ENCODE measurements at places on chromosomes 7 and 10. TPM values are rescaled to one million over a fixed set of nuclear protein-coding genes. Genes with fewer than 3 reads are reported as not detected.

TEX36 gene
- total RNA-seq = not detected

- DNase-seq = no peak
These were observed 56.8 kb upstream of the FAM171A1 start for GRCh38 chr10:15427843-15428414.

DNA sequence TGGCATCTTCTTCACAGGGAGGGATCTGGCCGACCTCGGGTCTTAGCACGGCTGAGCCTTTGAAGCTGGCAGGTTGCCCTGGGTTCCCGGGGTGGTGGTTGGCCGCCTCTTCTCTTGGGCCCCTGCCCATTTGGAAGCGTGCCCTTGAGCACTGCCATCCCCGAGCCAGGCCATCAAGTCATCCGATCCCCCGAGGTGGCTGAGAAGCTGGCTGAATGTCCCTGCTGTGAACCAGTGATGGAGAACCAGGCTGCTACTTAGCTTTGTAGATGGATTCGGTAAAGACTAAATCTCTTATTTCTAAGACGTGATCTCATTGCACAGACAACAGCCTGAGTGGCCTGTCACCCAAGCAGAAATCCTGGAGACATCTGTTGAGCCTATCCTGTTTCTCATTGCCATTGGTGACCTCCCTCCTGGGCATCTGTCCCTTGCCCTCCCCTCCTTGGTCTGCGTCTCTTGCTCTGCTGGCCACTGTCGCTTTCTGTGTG lies 74.3 kb downstream of the GRK5 start:
- peak; percentile 50 for DNase-seq

- no peak for DNase-seq
These were observed 671 bp upstream of the PAPSS2 start for GRCh38 chr10:87658858-87659555.

XRCC2 gene
- not detected for total RNA-seq

GRCh38 chr7:116356979-116357378 lies 142.6 kb upstream of the CAV2 start:
- no peak for DNase-seq

DNA sequence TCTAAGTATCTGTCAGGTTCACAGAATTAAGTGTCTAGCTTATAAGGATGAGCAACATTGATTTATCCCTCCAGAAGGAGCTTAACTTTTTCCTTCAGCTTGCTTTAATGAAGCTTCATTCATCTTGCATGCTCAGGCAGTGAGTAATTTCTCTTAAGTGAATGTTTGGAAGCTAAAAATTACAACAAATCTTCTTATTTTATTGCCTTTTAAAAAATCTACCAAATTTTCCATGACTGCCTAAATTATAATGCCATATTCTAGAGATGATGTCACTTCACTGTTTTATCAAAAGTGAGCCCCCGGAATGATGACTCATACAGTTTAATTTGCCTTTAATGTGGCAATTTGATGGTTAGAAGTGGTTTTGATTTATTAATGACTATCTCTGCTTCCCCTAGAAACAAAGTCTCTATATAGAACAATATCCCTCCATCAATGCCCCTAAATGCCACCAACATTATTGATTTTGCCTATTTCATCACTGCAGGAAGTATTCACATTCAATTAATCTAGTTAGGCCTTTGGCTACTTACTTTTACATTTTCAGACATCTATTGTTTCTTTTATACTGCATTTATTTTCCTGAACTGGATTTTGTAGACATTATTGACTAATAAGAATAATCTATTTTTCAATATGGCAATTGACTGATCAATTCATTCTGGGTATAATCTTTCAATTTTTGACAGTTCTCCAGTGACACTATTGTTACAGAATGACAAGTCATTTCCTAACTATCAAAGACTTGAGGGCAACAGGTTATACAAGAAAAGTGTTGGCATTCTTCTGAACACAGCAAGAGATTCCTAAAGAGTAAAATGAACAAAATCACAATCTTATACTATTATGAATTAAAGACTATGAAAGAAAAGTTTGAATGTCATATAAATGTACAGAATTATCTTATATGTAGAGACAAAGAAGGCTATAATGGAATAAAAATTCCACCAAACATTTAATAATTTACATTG lies 139.3 kb upstream of the ODAD2 start:
- no peak for DNase-seq

DNA sequence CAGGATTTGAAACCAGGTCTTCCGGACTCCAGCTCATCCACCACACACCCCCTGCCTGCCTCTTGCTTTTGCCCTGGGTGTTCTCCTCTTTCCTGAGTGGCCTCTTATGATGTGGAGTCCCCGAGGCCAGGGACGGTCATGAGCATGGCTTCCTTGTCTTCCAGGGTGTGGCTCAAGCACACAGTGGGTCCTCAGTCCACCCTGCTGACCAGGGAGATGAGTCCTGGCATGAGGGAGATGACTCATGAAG lies 32.8 kb downstream of the DNAJB12 start:
- peak; percentile 17 for DNase-seq

OR2A42 gene
- total RNA-seq = 0.33 TPM

DNA sequence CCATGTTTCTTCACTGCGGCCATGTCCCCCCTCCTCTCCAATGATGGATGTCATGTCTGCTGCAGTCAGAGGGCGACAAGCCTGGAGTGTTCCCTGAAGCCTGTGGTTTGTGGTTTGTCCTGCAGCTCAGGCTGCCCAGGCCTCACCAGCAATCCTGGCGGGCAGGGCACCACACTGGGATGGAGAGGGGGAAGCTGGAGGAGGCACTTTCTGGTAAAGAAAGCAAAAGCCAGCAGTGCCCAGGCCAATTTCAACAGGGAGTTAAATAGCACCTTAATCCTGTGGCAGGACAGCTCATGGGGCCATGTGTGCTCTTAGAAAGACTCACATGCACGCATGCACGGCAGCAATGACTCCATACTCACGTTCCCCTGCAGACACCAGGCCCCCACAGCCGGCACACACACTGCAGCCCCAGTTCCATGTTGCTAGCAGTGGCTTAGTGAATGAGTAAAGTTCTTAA lies 158.3 kb downstream of the EGFR start:
- DNase-seq = peak; percentile 9

DNAH11 gene
- total RNA-seq = 0.29 TPM

ZRANB1 gene
- total RNA-seq = 78.9 TPM

DNA sequence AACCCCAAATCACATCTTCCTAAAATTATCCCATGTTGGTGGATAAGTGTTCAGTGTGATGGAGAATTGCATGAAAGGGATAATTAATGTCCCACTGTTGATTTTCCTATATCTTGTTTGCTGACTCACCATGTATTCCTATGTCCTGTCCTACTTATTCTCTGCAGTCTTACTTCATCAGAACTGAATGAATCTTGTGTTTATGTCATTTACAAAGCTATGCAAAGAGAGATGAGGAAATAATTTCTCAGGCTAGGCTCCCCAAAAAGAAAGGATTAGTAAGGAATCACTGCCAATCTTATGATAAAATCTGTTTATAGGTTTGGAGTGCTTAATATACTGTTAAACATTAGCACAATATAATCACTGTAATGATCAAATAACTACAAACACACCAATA lies 360.8 kb downstream of the CRPPA start:
- no peak for DNase-seq

- no peak for DNase-seq
These were observed 146.8 kb downstream of the PKD1L1 start for GRCh38 chr7:47801423-47801822.

SPDYE5 gene
- total RNA-seq = not detected

OR2A7 gene
- total RNA-seq = 0.75 TPM

SLC18A2 gene
- total RNA-seq = 0.04 TPM

DNA sequence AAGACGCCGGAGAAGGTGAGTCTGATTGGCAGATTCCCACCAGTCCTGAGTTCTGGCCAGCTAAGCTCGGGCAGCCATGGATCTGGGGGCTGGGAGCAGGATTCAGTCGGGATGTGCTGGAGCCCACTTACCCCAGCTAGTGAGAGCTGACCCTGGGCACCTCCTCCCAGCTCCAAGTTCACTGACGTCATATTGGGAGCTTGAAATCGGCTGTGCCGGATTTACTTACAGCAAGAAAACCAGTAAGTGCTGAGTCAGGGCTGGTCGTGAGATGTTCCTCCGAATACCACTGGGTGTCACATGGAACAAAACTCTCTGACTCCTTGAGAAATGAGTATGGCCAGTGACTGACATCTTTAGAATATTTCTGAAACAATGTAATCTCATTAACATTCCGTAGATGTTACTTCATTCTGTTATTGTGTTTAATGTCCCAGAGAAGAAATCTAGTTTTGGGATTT lies 621.2 kb downstream of the SDK1 start:
- no peak for DNase-seq

GPR85 gene
- total RNA-seq = not detected

DNA sequence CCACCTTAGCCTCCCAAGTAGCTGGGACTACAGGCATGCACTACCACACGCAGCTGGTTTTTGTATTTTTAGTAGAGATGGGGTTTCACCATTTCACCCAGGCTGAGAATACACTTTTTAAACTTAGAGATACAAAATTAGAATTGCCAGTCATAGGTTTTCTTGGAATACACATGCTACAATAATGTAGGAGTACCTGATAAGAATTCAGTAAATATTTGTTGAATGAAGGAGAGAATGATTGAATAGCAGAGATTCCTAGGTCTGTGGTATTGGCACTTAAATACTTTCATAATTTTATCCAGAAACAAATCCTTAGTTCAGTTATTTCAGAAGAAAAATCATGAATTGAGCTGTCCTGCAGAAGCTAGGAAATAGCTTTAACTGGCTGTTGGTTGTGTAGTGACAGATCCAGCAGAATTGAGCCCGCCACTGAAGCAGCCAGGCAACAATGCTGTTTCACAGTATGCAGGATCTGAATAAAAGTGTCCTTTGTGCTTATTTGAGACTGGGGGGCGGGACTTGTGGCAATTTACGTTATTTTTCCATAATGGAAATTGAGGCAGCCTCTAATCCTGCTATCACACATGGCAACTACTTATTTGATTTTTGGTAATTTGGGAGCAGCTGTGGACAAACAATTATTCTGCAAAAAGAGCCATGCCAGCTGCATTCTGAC lies 31.5 kb downstream of the NRF1 start:
- no peak for DNase-seq

DNA sequence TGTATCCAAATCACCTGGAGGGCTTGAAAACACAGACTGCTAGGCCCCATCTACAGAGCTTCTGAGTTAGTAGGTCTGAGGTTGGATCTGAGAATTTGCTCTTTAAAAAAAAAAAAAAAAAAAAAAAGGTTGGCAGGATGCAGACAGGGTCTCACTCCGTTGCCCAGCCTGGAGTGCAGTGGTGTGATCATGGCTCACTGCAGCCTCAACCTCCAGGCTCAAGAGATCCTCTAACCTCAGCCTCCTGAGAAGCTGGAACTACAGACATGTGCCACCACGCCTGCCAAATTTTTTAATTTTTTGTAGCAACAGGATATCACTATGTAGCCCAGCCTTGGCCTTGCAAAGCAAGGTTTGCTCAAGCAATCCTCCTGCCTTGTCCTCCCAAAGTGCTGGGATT lies 8.0 kb downstream of the GDI2 start:
- DNase-seq = no peak

GRCh38 chr10:93993414-93993781 lies 333 bp upstream of the PLCE1 start:
- no peak for DNase-seq

CALHM3 gene
- total RNA-seq = not detected

IDI1 gene
- 66.4 TPM for total RNA-seq

GRCh38 chr7:36597090-36597773 lies 127.1 kb downstream of the AOAH start:
- DNase-seq = no peak

- DNase-seq = no peak
These were observed 238.9 kb downstream of the CAMK1D start for GRCh38 chr10:12588091-12588860.

- no peak for DNase-seq
These were observed 146.7 kb upstream of the SP4 start for GRCh38 chr7:21281193-21281592.

DNA sequence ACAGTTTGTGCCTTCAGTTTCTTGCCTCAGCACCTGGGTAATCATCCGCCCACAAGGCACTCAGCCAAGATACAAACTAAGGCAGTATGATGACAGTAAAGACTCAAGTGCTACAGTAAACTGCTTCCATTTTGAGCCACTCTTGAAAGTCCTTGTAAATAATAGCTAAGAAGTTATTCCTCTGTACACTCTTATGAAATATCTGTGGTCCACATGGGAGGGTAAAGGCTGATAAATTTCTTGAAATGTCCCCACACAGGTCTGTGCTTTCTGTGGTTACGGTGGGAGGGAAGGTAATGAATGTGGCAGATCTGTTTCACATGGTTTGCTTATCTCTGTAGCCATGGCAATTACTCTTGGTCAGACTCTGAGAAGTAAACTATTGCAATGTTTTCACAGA lies 551.0 kb upstream of the ZWINT start:
- DNase-seq = no peak

DNA sequence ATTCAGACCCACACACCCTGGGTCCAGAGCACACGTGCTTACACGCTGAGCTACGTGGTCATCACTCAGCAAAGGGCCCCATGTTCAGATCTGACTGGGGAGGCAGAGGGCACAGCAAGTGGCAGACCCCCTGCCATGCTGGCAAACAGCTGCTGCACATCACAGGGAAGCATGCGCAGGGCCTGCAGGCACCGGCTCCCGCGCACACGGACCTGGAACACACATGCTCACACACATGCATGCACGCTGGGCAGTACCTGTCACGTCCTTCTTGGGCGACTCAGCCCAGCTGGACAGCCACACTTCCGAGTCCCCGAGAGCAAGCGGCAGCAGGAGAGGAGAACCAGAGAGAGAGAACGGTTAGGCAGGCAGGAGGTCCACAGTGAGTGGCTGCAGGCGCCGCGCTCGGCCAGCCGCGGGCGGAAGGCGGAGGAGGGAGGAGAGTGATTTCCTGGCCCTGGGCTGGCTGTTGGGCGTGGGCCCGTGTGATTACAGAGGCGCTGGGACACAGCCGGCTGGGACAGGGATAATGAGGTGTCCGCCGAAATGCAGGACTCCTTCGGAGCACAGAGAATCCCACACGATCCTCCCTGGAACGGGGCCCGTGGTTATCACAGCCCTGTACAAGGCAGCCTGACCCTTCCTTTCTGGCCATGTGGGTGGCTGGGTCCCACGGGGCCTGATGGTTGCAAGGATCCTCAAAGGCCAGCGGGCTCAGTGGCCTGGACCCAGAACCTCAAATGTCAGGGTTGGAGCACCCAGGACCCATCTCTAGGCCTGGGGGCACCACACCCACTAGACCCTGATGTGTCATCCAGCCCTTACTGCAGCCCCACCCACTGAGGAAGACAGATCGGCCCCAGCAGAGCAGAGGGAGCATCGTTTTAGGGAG lies 175.1 kb downstream of the NEURL1 start:
- DNase-seq = no peak

AP1S1 gene
- 18.7 TPM for total RNA-seq

- no peak for DNase-seq
These were observed 577.3 kb upstream of the GALNT17 start for GRCh38 chr7:70554646-70555045.

GRCh38 chr10:62873866-62874265 lies 57.7 kb upstream of the EGR2 start:
- DNase-seq = no peak

- DNase-seq = no peak
These were observed 992 bp upstream of the IGF2BP3 start for GRCh38 chr7:23471106-23471859.

AKR1C1 gene
- 254 TPM for total RNA-seq

All from gastrocnemius medialis (tissue), 4 donors.